A673 (cell line): ENCODE measurements at places on chromosomes 13 and 19. TPM values are rescaled to one million over a fixed set of nuclear protein-coding genes. Genes with fewer than 3 reads are reported as not detected.

LGALS7B gene
- not detected in 2 replicates for total RNA-seq

NFIX gene
- total RNA-seq = 69.7 and 77.9 TPM in 2 replicates

CYP4F12 gene
- total RNA-seq = not detected in 2 replicates

CYP2S1 gene
- total RNA-seq = 0.19 and 0.24 TPM in 2 replicates

EDDM13 gene
- total RNA-seq = not detected in 2 replicates

GEMIN7 gene
- 34.0 and 34.5 TPM in 2 replicates for total RNA-seq

TMEM238 gene
- total RNA-seq = 0.42 and 0.69 TPM in 2 replicates

DNA sequence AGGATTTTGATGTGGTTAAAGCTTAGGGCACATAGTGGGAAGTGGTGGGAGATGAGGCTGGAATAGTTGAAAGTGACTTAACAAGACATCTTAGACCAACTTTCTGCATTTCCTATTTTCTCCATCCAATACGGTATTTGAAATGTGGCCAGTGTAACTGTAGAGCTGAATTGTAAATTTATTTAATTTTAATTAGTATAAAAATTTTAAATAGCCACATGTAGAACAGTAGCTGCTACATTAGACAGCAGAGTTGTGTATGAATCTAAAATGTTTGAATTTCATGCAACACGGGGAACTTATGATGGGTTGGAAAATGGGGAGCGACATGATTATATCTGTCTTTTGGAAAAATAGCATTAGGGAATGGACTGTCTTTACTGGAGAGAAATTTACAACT is 7.1 kb upstream of the SCEL start:
- no peak overlapping the region for H3K4me3 ChIP-seq
- H3K36me3 ChIP-seq = no peaks in the 10 kb centered on the region
- DNase-seq = no peak
- H3K4me1 ChIP-seq = no peaks in the 10 kb centered on the region
- no peaks in the 10 kb centered on the region for H3K27me3 ChIP-seq

- H3K27me3 ChIP-seq = no peaks in the 10 kb centered on the region
- H3K27ac ChIP-seq = no peak overlapping the region
Measured at GRCh38 chr13:73998631-73999030, 135.6 kb downstream of the KLF12 start.

- H3K36me3 ChIP-seq = peaks cover 5% of the 10 kb centered on the region
- no peak overlapping the region for H3K4me3 ChIP-seq
- H3K27me3 ChIP-seq = no peaks in the 10 kb centered on the region
- H3K4me1 ChIP-seq = no peaks in the 10 kb centered on the region
- DNase-seq = peak; percentile 52
- H3K27ac ChIP-seq = no peak overlapping the region
Measured at GRCh38 chr19:51097166-51097738, 11.0 kb downstream of the CTU1 start.

DNA sequence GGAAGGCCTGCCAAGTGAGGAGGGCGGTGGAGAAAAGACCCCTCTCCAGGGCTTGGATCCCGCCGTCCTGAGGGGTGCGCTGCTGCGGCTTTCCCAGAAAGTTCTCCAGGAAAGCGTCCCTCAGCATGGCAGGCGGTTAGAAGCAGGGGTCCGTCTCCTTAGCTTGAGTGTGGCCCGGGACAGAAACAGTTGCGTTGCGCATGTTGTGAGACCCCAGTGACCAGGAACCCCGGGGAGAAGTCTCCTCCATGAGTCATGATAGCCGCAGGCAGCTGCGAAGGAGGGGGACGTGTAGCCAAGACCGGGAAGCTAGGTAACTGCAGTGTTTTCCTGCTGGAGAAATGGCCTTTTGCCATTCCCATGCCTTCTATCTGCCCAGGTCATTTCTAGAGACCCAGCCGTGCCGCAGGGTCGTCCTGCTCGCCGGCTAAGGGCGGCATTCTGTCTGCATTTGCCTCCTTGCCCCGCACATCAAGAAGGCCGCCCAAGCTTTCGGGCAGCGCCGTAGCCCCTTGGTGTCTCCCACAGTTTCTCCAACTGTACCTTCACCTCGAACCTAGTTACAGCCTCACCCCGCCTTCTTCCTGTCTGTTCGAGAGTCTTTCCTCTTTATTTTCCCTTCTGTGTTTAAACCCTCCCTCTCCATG is 64.3 kb downstream of the TM9SF2 start:
- H3K4me1 ChIP-seq = no peaks in the 10 kb centered on the region
- peaks cover 13% of the 10 kb centered on the region for H3K36me3 ChIP-seq
- no peaks in the 10 kb centered on the region for H3K27me3 ChIP-seq
- no peak overlapping the region for H3K27ac ChIP-seq
- DNase-seq = no peak

DNA sequence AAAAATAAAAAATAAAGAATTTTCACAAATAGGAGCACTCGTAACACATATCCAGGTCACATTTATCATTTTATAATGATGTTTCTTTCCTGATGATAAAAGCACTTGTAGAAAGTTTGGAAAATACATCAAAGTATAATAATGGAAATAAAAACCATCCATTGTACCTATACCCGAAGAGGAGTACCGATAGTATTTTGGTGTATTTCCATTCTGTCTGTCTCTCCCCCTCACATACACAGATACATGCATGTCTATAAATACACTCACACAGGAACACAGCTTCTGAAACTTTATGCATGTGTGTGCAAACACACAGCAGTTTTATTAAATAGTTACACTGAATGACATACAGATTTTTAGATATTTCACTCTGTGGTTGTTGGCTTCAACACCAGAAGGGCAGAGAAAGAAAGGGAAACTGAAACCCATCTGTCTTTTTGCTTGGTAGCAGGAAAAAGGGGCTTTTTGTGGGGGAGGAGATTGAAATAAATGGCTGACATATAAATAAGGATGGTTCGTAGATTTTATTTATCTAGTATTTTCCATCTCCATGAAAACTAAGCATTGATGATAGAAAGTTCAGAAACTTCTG is 114.8 kb downstream of the LRCH1 start:
- no peaks in the 10 kb centered on the region for H3K36me3 ChIP-seq
- no peaks in the 10 kb centered on the region for H3K27me3 ChIP-seq
- peaks cover 78% of the 10 kb centered on the region for H3K4me1 ChIP-seq
- DNase-seq = no peak
- H3K27ac ChIP-seq = peak overlapping the region; percentile 76

- no peaks in the 10 kb centered on the region for H3K4me1 ChIP-seq
- no peak overlapping the region for H3K4me3 ChIP-seq
- no peak overlapping the region for H3K27ac ChIP-seq
- no peaks in the 10 kb centered on the region for H3K36me3 ChIP-seq
Measured at GRCh38 chr13:94154367-94154766, 325.1 kb downstream of the DCT start.

DNA sequence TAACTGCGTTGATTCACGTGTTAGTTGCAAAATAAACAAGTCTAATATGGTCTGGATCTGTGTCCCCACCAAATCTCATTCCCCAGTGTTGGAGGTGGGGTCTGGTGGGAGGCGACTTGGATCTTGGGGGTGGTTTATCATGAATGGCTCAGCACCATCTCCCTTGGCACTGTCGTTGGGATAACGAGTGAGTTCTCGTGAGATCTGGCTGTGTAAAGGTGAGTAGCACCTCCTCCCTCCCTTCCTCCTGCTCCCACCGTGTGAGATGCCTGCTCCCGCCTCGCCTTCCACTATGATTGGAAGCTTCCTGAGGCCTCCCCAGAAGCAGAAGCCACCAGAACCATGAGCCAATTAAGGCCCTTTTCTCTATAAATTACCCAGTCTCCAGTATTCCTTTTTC is 4.8 kb downstream of the PEAK3 start:
- DNase-seq = no peak
- peaks cover 31% of the 10 kb centered on the region for H3K36me3 ChIP-seq
- H3K27ac ChIP-seq = no peak overlapping the region
- no peak overlapping the region for H3K4me3 ChIP-seq
- peaks cover 15% of the 10 kb centered on the region for H3K4me1 ChIP-seq

GRCh38 chr13:32889986-32890565 is 126.1 kb upstream of the KL start:
- no peak overlapping the region for H3K4me3 ChIP-seq
- DNase-seq = no peak
- no peaks in the 10 kb centered on the region for H3K36me3 ChIP-seq
- H3K27me3 ChIP-seq = no peaks in the 10 kb centered on the region
- no peak overlapping the region for H3K27ac ChIP-seq

GRCh38 chr13:74645586-74645985 is 511.4 kb upstream of the KLF12 start:
- no peaks in the 10 kb centered on the region for H3K4me1 ChIP-seq
- no peak overlapping the region for H3K4me3 ChIP-seq
- no peaks in the 10 kb centered on the region for H3K36me3 ChIP-seq
- no peaks in the 10 kb centered on the region for H3K27me3 ChIP-seq

- H3K4me1 ChIP-seq = peaks cover 45% of the 10 kb centered on the region
- no peak for DNase-seq
- no peak overlapping the region for H3K4me3 ChIP-seq
- no peaks in the 10 kb centered on the region for H3K27me3 ChIP-seq
Measured at GRCh38 chr19:18736415-18737336, 53.2 kb downstream of the CRTC1 start.

DNA sequence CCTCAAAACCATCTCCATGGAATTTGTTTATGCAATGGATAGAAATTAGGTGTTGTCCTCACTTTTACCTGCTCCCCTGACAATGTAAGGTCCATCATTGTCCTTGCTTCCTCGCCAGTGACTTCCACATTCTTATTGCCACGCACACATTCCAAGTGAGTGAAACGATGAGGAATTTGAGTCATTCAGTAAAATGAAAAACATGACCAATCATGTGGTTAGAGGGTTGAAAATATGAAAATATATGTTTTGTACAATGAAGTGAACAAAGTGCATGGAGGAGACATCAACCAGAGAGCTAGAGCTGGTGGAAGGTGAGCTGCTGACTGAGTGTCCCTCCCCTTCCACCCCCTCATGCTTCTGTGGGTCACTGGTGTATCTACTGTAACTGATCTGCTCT is 91.7 kb downstream of the ATP8A2 start:
- no peaks in the 10 kb centered on the region for H3K36me3 ChIP-seq
- no peak overlapping the region for H3K27ac ChIP-seq
- no peak for DNase-seq
- no peaks in the 10 kb centered on the region for H3K27me3 ChIP-seq

- peaks cover 39% of the 10 kb centered on the region for H3K4me1 ChIP-seq
- H3K36me3 ChIP-seq = no peaks in the 10 kb centered on the region
- no peak overlapping the region for H3K4me3 ChIP-seq
- H3K27ac ChIP-seq = no peak overlapping the region
- no peaks in the 10 kb centered on the region for H3K27me3 ChIP-seq
- DNase-seq = no peak
Measured at GRCh38 chr13:94256721-94257120, 222.8 kb downstream of the DCT start.

DNA sequence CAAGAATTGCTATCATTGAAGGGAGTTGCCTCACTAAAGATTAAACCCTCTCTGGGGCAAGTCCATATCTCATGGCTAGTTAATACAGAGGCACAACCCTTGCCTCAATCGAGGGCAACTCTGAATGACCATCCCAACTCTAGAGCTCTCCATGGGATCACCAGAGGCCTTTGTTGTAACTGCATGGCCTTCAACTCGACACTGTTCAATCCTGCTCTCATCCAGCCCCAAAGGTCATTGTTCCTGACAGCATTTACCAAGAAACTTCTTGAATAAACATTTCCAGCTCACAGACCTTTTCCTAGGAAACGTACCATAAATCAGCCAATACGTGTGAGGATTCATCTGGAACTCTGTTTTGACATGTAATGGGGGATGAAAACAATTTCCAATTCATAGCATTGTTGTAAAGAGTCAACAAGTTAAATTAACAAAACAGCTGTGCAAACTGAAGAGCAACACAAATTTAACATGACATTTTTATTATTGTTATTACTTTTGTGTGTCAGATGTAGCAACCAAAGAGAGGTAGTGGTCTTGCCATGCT is 452.7 kb downstream of the SUCLA2 start:
- H3K4me3 ChIP-seq = no peak overlapping the region
- DNase-seq = no peak
- no peaks in the 10 kb centered on the region for H3K36me3 ChIP-seq
- no peaks in the 10 kb centered on the region for H3K4me1 ChIP-seq
- H3K27me3 ChIP-seq = peaks cover 10% of the 10 kb centered on the region
- H3K27ac ChIP-seq = no peak overlapping the region

DNA sequence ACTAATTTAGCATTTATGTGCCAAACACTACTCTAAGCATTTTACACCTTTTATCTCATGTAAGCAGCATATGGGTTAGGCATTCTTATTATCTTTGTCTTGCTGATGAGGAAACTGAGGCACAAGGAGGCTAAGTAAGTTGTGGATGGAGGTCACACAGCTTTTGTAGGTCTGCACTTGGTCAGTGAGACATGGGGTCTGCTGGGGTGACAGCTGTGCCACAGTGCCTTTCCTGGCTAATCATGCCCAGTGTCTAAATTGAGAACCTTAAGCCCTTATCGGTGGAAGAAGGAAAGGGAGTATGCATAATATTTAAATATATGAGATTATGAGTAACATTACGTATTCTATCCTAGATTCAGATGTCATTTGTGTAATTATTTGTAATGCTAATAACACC is 226.2 kb downstream of the GGACT start:
- no peak overlapping the region for H3K4me3 ChIP-seq
- H3K27ac ChIP-seq = no peak overlapping the region
- DNase-seq = no peak
- H3K4me1 ChIP-seq = peaks cover 11% of the 10 kb centered on the region

- peaks cover 21% of the 10 kb centered on the region for H3K36me3 ChIP-seq
- no peak for DNase-seq
- H3K27me3 ChIP-seq = no peaks in the 10 kb centered on the region
- H3K27ac ChIP-seq = no peak overlapping the region
- H3K4me3 ChIP-seq = no peak overlapping the region
Measured at GRCh38 chr19:55611300-55611982, 6.0 kb downstream of the ZNF865 start.

DNA sequence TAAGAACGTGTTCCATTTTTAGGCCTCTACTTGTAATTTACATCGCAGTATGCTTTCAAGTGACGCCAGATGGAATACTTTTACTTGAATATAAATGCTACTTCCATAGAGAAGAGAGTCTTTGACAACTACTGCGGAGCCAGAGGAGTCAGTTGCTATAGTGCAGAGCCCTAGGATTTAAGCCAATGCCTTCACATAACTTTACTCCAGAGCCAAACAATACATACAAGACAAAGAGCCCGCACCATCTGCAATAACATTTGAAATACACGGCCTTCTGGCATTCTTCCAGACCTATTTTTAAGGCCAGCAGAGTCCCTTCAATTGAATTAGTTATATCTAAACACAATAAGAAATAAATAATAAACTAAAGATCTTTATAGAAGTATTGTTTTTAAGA is 59.4 kb downstream of the XPO4 start:
- peaks cover 27% of the 10 kb centered on the region for H3K4me1 ChIP-seq
- H3K4me3 ChIP-seq = no peak overlapping the region
- no peak overlapping the region for H3K27ac ChIP-seq
- DNase-seq = no peak
- H3K36me3 ChIP-seq = peaks cover 9% of the 10 kb centered on the region
- no peaks in the 10 kb centered on the region for H3K27me3 ChIP-seq

- no peaks in the 10 kb centered on the region for H3K4me1 ChIP-seq
- H3K27me3 ChIP-seq = no peaks in the 10 kb centered on the region
- no peak overlapping the region for H3K27ac ChIP-seq
- H3K36me3 ChIP-seq = no peaks in the 10 kb centered on the region
- no peak overlapping the region for H3K4me3 ChIP-seq
Measured at GRCh38 chr13:99220199-99220935, 19.7 kb downstream of the UBAC2 start.

GRCh38 chr13:106311004-106311403 is 224.5 kb downstream of the EFNB2 start:
- H3K36me3 ChIP-seq = no peaks in the 10 kb centered on the region
- no peak overlapping the region for H3K27ac ChIP-seq
- no peak for DNase-seq
